ENCODE measurements at places on chromosomes 4 and X. TPM values are rescaled to one million over a fixed set of nuclear protein-coding genes. Genes with fewer than 3 reads are reported as not detected.

Gene TBC1D8B
- total RNA-seq, result 1.7 TPM

- no peak for DNase-seq
Measured at GRCh38 chrX:23035493-23035892, 35.7 kb downstream of the DDX53 start.

Gene KCND1
- total RNA-seq, result 1.7 TPM

Gene MAGEA10
- not detected for total RNA-seq

- DNase-seq, result no peak
Measured at GRCh38 chr4:13524504-13525243, 19.6 kb downstream of the NKX3-2 start.

DNA sequence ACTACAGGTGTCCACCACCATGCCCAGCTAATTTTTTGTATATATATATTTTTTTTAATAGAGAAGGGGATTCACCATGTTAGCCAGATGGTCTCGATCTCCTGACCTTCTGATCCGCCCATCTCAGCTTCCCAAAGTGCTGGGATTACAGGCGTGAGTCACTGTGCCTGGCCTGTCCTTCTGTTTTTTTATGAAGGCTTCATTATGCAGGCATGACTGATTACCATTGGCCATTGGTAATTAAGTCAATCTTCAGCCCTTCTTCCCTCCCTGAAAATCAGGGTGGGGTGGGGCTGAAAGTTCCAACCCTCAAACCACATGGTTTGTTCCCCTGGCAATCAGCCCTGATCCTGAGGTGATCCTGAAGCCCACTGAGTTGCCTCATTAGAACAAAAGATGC lies 336.9 kb downstream of the PTTG2 start:
- no peak for DNase-seq

Gene RNF175
- total RNA-seq, result 0.60 TPM

All from naive thymus-derived CD8-positive, alpha-beta T cell (primary cell).